Stimulated activated CD4-positive, alpha-beta T cell treated with anti-CD3 and anti-CD28 coated beads, Interleukin-12 subunit alpha, Interleukin-12 subunit beta, amount 100 ng/mL, for 48 hours (primary cell): ENCODE measurements at places on chromosomes 5 and 9.

GRCh38 chr5:367358-368130 is 46.0 kb downstream of the AHRR start:
- DNase-seq: no peak

DNA sequence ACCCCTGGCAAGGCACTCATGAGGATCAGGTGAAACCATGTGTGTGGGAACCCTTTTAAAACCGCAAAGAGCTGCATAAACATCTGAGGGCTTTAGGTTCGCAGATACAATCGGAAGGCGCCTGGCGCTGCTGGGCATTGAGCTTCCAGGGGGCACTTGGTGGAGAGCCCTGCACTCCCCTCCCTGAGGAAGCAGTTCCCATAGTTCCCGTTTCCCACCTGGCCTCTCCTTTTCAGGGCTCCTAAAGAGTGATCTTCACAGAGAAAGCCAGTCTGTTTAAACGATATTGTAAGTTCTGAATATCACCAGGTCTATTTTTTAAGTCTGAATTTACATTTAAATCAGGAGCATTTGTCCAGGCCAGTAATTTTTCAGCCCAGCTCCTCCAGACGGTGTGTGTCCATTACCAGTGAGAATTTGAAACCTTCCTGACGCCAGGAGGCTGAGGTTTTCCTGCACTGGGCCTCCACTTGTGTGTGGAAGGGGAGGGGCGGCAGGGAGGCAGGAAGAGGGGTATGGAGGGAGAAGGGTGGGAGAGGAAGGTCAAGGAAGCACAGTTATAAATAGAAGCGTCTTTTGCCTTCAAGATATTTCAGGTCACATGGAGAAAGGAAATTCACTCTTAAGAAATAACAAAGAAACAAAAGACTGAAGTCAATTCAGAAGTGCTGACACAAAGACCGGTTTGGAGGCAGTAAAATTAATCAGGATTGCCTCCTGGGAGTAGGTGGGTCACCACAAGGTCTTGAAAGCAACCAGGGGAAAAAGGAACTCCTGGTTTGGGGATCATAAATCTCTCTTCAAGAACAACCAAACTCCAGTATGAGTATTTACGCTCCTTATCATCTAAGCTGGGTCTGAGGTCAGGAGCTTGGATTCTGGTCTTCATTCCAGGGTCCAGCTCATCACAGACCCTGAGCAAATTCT is 14.3 kb upstream of the MGAT1 start:
- no peak for DNase-seq

GRCh38 chr9:113387560-113388230 is 10.9 kb upstream of the HDHD3 start:
- DNase-seq: no peak

DNA sequence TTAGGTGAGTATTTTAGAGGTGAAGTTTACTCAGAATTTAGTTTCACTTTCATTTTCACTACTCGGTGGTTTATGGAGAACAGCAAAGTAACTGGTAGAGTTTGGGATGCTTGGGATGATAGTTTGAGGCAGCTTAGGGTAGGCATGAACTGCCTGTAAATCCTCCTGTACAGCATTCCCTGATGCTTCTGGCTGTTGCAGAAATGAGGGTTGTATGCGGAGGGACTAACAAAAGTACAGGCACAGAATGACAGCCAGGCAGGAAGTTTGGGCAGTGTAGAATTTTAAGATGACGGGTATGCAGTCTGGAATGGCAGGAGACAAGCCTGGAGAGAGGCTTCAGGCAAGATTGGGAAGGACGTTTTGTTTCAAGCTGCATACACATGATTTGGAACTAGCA is 48.0 kb upstream of the FAM120AOS start:
- DNase-seq: no peak

DNA sequence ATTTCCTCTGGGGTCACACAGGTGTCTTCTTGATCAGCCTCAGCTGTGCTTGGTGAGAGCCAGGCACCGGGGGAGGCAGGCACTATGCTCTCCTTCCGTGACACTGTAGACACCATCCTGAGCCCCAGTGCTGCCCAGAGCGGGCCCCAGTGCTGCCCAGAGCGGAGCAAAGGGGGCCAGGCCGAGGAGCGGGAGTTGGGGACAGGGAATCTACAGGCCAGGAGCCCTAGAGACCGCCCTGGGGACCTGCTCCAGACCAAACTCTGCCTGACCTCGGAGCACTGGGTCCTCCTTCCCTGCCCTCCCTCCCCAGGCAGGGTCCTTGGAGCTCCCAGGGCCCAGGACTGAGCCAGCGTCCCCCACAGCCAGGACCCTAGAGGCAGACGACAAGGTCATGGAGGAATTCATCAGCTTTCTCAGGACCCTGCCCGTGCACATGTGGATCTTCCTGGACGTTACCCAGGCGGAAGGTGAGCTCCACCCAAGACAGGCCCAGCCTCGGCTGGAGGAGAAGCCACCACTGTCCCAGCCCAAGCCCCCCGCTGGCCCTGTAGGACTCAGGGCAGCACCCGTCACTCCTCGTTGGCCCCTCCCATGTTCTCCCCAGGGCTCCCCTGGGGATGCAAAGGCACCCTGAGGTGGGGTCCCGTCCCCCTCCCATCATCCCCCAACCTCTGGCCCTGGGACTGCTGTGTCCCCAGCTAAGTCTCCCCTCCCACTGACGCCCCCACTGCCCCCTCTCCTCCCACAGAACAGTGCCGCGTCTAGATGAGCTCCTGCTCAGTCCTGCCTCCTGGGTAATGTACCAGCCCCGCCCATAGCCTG is 30.2 kb downstream of the PAEP start:
- no peak for DNase-seq

- no peak for DNase-seq
Observed at GRCh38 chr5:29720954-29721353, 1472.5 kb upstream of the CDH6 start.

DNA sequence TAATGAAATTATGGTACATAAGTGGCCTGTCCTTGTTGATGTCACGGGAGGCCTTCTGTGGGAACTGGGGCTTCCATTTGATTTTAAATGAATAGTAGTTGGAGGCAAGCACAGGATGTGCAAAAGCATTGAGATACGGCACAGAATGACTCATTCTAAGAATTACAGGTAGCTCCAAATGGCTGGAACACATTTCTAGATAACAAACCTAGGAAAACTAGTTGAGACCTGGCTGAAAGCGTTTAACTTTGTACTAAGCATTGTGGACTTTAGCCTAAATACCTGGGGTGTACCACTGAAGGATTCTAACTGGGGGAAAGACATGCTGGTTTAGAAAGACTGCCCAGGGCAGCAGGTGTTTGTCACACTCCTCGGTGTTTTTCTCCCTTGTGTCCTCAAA is 9.4 kb downstream of the SKP2 start:
- DNase-seq: no peak

DNA sequence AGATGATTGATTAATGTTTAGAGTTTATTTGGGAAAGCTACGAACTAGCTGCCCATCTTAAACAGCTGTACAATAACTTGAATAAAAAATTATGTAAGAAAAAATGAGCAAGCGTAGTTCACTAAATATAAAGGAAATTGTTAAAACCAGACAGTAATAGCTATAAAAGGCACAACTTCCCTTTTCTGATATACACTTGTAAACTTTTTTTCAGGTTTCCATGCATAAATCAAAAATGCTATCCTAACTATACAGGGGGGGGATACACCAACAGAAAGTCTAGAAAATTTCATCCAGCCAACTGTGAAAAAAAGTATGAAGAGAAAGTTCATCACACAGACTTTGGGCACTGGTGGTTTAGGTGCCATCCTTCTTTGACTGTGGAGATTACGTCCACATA is 122.3 kb downstream of the NR3C1 start:
- DNase-seq: no peak

DNA sequence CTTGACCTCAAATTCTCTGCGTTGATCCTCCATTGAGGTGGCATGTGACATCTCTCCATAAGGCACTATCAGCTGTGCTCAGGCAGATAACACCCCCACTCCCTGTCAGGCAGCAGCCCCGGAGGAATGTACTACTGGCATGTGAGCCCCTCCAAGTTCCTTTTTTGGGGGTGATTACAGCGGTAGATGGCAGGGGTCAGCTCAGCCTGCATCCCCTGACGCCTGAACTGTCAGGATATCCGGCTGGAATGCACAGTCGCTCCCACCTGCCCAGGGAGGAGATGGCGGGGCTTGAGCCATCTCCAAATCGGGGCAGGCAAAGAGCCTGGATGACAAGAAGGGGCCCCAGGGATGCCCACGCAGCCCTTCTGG is 40.8 kb downstream of the FAM78A start:
- DNase-seq: no peak

DNA sequence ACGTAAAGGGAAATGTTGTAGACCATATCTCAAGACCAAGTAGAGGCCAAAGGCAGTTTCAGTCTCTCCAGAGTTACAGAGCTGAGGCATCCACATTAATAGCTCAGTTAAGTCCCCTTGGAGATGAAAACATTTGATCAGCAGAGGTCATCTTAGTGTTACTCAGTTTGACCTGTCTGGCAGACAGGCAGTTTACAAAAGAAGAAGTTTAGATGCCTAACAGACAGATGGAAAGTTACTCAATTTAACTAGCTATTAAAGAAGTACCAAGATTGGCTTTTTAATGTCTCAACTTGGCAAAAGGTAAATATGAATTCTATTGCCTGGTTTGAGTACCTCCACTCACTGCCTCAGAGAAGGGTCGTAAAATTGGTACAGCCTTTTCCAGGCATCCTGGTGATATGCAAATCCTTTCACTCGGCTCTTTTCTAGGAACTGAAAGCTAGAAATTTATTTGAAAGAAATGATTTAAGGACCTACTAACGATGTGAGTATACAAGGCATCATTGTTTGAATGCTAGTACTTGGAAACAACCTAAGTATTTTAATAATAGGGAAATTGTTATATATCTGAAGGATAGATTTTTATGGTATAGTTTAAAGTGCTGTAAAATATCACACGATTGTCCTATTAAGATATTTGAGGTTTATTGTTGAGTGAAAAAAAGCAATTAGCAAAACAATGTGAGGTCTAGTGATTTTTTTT is 14.8 kb downstream of the ACO1 start:
- no peak for DNase-seq

GRCh38 chr5:111851631-111852548 is 94.9 kb upstream of the NREP start:
- DNase-seq: no peak

DNA sequence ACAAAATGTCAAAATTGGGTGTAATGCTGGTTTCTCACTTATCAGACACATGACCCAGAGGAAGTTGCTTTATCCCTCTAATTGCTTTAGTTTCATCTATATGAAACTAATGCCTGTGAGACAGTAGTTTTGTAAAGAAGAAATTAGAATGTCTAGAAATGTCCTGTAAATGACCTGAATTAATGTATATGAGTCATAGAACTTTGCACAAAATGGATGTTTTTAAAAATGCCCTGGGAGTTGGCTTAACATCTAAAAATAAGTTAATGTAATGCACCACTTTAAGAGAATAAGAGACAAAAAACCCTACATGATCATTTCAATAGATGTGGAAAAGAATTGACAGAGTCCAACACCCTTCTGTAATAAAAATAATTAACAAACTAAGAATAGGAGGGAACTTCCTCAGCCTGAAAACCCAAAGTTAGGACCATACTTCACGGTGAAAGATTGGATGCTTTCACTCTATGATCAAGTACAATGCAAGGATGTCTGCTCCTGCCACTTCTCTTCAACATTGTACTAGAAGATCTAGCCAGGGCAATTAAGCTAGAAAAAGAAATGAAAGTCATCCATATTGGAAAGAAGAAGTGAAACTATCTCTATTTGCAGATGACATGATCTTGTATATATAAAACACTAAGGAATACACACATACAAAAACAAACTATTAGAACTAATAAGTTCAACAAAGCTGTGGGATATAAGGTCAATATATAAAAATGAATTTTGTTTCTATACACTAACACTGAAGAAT is 117.9 kb downstream of the MELK start:
- DNase-seq: no peak

GRCh38 chr5:153713943-153714342 is 223.5 kb downstream of the GRIA1 start:
- DNase-seq: no peak

DNA sequence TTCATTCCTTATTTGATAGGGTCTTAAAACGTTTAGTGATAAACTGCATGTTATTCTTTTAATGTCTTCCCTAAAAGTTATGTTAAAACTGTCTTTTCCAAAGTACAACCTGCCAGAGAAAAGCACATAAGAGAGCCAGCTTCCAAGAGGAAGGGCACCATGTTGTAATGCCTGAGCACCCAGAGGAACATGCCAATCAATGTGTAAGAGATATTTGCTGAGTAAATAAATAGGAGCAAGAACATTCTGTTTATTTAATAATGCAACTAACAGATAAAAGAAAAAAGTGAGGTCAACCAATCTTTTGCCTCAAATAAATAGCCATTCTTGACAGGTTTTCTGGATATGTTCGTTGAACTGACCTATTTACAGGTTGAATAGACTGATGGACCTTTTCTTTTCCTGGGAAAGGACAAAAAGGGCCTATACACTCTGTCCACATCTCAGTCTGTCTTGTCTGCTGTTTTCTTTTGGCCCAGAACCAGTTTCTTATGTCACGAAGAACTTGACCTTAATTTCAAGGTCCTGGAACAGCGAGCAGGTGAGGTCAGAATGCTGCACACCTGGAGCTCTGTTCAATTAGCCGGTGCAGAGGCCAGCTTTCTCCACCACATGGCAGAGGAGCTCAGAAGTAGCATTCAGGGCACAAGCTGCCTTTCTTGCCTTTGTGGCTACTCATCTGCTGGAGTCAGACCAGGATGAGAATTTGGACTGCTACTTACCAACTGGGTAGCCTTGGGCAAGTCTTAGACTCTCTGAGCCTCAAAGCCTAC is 77.7 kb downstream of the PLCXD3 start:
- DNase-seq: no peak

GRCh38 chr9:35832814-35833213 is 3.8 kb downstream of the TMEM8B start:
- no peak for DNase-seq

- DNase-seq: no peak
Observed at GRCh38 chr5:107673039-107673367, 2.3 kb upstream of the EFNA5 start.

GRCh38 chr5:78659714-78660113 is 11.1 kb upstream of the LHFPL2 start:
- DNase-seq: no peak

GRCh38 chr5:128019391-128019790 is 64.2 kb upstream of the SLC12A2 start:
- DNase-seq: no peak
